ENCODE measurements at places on chromosomes 7 and 10. TPM values are rescaled to one million over a fixed set of nuclear protein-coding genes. Genes with fewer than 3 reads are reported as not detected.

The TAC1 gene
- not detected for total RNA-seq

The NUTM2D gene
- total RNA-seq = 2.7 TPM

The RELN gene
- 1.4 TPM for total RNA-seq

The RABGEF1 gene
- 38.0 TPM for total RNA-seq

The JCAD gene
- total RNA-seq = 53.0 TPM

The ANKRD26 gene
- 15.8 TPM for total RNA-seq

The ZNF239 gene
- total RNA-seq = 3.4 TPM

The AKR1D1 gene
- not detected for total RNA-seq

The LIPK gene
- total RNA-seq = not detected

The CACNB2 gene
- 7.6 TPM for total RNA-seq

The TRIM8 gene
- 189 TPM for total RNA-seq

Measured in aorta (tissue), 5 donors.